ENCODE measurements at places on chromosomes 13 and 19.

DNA sequence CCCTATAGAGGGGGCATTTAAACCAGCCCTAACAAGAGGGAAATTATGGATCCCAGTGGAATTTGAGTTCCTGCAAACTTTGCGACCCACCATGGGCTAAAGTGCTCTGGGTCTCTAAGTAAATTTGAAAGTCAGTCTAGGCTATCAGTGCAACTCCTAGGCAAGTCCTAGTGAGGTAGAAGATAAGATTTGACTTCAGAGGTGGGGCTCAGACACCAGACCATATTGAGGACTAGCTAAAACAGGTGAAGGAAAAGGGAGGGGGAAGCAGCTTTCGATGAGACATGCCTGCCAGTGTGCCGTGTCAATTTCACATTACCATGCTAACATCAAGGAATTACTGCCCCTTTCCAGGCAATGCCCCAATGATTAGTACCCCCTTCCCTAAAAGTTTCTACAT is 38.4 kb downstream of the CD320 start:
- DNase-seq: peak; percentile 19

DNA sequence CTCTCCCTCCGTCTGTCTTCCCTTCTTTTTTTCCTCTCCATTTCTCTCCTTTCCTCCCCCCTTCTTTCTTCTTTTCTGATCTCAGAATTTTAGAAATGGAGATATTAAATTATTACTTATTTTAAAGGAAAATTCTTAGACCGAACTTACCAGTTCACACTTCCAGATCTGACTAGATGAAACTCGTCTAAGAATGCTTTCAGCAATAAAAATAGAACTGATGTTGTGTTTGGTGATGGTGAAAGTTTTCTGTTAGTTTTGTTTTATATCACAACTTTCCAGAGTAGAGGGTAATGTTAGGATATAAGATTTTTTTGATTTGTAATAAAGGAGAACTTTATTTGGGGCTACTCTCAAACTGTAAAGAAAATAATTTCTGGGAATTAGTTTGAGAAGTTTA is 29.9 kb downstream of the UCHL3 start:
- no peak for DNase-seq

DNA sequence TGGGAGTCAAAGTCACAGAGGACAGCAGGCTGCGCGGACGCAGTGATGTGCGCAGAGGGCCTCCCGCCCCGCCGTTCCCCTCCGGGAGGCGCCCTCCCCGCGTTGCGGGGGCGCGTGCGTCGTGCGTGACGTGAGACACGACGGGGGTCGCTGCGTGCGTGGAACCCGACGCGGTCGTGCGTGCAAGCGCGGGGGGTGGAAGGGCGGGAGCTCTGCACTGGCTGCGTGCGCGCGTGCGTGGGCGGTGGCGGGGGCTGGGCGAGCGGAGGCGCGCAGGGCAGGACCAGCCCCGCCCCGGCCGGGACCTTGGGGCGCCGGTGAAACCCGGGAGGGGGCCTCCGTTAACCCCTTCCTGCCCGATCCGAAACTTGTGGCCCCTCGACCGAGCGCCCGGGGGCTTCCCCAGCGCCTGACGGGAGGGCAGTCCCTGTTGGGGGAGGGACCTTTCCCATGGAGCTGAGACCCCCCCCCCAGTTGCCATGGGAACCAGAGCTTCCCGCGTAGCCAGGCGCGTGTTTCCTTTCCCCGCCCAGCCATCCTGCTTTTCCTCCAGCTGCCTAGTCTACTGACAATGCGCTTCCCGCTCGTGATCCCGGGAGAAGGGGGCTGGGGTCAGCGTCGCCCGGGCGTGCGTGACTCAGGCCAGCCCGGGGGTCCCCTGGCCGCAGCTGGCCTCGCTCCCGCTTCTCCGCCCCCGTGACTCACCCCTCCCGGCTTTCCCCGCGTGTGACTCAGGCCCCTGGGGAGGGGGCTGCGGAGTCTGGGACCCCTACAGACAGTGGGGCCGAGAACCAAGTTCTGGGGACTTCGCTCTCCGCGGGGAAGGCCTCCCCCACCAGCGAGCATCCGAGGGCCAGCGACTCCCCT is 7.3 kb upstream of the HOOK2 start:
- DNase-seq: peak; percentile 76

DNA sequence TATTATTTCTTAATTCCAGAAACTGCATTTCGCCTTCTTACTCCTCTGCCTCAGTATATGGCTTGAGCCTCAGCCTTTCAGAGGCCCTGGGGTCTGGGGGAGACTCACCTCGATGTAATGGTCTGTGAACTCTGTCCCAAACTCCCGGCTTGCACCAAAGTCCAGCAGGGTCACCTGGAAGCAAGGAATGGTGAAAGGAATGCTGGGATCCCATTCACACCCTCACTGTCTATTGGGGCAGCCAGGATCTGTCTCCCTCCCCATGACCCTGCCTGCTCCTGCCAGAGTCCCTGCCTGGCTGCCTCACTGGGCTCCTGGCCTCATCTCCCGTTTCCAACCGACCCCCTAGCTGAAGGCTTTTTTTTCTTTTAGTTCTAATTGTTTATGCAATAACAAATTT is 5.4 kb upstream of the NUMBL start:
- no peak for DNase-seq

- no peak for DNase-seq
Observed at GRCh38 chr13:24165746-24166145, 5.2 kb downstream of the SPATA13 start.

GRCh38 chr13:112652512-112653070 is 37.2 kb upstream of the ATP11A start:
- DNase-seq: no peak

DNA sequence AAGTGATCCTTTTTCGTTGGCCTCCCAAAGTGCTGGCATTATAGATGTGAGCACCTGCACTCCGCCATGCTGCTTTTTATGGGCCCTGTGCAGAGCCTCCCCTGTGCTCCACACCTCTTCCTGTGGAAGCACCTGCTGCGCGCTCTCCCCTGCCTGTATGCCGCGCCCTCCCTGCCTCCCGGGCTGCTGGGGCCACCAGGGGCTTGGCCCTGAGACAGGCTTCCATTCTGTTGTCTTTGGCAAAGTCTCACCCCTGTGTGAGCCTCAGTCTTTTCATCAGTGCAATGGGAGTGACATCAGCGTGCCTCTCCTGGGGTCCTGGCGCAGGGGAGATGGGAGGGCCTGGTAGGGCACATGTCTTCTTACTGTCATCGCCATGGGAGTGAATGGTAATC is 1.3 kb downstream of the FAM174C start:
- DNase-seq: no peak

- DNase-seq: no peak
Observed at GRCh38 chr13:113422807-113423519, 30.3 kb downstream of the ADPRHL1 start.

DNA sequence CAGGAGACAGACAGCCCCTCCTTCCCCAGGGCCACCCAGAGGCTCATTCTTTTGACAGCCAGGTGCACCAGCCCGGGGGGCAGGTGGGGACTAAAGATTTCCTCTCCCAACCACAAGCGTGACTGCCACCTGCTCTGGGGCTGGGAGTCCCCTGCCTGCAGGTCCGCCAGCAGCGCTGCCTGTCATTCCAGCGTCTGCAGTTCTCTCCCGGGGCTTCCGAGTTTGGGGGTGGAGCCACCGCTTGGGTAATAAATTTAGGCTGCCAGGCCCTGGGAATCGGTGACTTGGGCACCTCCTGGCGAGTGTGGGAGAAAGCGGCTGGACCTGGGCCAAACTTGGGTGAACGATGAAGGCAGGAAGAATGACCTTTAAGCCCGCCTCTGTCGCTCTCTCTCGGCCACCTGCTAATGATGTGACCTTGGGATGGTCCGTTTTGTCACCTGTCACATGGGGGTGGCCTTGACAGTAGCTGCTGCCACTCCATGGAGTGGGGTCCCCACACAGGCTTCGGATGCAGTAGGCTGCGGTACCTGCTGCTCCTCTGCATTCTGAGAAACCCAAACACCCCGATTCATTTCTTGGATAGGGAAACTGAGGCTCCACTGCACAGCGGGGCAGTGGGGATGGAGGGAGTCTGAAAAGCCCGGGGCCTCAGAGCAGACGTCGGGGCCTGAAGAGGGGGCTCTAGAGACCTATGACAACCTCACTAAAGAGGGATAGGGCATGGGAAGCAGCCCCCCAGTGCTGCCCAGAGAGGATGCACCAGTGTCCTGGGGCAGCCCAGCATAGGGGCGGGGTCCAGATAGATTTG is 12.8 kb downstream of the FUT6 start:
- DNase-seq: peak; percentile 76

GRCh38 chr19:1259206-1259875 is 9.8 kb upstream of the CIRBP start:
- DNase-seq: no peak

DNA sequence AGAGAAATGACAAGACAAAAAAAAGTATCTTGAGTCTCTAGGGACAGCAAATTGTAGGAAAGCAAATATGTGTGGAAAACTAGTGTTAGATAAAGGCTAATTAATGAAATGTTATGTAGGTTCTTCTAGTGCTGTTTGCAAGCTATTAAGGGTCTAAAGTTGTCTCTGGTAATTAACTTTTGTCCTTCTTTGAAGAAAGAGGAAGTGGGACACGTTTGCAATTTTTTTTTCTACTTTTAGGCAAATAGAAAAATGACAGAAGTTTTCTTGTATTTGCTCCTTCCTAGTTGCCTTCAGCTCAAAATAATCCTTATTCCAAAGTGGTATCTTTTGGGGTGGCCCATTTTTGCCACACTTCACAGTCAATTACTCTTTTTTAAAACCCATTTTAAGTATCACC is 1877.7 kb upstream of the PRR20A start:
- no peak for DNase-seq

DNA sequence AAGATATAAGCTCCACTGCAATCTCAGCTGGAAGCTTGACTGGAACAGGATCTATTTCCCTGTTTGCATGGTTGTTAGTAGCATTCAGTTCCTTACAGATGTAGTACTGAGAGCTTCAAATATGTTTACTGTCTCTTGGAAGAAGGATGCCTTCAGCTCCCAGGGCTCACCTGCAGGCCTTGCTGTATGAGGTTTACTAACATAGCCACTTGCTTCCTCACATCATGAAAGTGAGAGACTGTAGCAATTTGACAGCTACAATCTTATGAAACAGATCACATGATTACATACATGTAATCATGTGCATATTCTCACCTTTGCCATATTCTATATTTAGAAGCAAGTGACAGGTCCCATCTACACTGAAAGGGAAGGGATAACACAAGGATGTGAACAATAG is 458.1 kb upstream of the PCDH20 start:
- no peak for DNase-seq

DNA sequence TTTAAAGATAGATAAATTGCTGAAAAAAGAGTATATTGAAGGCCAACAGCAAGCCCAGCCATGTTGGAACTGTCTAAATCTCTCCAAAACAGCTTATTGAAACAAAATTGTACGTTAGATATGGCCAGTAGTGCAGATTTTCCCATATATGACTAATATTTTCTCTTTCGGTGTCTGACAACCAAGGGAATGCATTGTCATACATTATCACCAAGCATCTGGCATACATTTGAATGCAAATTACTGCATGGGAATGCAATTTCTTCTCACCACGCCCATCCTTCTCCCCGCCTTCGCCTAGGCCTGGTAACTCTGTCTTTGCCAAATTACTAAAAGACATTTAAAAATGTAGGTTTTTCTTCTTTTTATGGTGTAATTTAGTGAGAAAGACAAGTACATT is 32.5 kb upstream of the IRS2 start:
- no peak for DNase-seq

DNA sequence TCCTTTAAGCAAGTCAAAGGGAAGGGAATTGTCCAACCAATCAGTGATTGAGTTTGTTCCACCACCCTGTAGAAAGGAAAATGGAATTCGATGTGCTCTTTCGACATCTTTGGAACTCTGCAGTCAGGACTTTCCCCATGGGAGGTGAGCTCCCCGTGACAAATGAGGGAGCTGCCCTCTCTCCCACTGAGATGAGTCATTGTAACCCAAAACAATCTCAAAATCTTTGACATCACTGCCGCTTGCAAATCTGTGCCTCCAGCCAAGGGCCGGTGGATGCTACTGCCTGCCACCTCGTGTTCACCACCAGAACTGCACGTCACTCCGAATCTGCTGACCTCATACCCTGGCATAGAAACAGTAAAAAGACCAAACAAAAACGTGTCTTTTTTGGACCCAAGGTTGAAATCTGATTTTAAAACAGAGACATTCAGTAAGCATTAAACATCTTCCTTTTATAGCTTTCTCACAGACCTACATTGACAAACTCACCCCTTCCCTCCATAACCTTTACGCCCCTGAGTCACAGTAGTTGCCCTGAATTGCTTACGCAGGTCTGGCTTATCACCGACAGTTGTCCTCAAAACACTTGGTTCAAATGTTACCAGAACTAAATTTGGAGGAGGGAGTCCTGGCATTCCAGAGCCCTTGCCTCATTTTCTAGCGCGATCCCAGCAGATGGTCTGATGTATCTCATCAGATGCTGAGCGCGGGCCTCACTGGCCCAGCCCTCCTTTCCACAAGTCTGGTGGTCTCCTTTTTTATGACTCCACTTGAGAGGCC is 105.2 kb downstream of the COL4A2 start:
- DNase-seq: no peak

- no peak for DNase-seq
Observed at GRCh38 chr19:9862938-9863337, 27.8 kb downstream of the PIN1 start.

DNA sequence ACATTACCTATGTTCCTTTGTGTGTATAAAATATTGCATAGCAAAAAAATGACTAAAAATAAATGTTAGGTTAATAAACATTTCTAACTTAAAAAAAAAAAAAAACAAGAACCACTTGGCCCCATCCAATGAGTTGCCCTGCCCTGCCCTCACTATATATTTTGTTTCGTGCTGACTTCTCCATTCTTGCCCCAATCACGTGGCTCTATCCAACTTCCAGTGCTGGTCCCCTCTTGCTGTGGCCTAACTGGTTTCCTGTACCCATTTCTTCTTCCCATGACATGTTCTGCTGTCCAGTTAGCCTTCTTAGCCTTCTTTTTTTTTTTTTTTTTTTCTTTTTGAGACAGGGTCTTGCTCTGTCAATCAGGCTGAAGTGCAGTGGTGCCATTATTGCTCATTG is 151.6 kb downstream of the FOXO1 start:
- no peak for DNase-seq

DNA sequence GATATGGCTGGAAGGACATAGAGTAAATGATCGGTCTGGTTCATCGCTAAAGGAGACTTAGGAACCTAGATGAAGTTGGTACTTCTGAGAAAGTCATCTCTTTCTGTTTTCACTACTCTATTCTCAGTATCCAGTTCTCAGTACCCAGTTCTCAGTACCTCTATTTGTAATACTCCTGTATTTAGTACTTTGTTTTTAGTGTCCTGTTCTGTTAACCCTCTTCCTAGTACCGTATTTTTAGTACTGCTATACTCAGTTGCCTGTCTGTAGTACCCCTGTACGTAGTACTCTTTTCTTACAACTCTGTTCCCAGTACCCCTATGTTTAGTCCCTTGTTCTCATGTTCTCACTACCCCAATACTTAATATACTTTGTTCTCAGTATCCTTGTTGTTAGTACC is 1.2 kb downstream of the RFXAP start:
- DNase-seq: no peak

DNA sequence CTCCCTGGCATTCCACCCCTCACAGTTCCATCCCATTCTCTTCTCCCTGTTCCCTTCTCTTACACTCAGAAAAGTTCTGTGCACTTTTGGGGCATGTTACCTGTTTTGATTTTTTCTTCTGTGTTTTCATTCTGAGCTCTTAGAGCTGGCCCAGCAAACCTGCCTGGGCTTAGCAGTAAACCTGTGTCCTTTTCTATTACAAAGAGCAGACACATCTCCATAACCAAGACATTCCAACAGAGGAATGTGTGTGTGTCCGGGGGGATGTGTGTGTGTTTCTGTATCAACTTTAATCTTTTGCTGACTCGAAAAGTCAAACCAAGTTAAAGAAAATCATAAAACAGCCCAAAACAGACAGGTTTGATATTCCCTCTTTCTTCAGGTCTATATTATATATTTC is 49.1 kb upstream of the SOX21 start:
- no peak for DNase-seq

GRCh38 chr13:114310956-114311355 is 3.3 kb upstream of the CHAMP1 start:
- no peak for DNase-seq

All from mesothelial cell of epicardium (in vitro differentiated cells).